T-helper 22 cell (primary cell): ENCODE measurements at places on chromosomes 13 and 19.

DNA sequence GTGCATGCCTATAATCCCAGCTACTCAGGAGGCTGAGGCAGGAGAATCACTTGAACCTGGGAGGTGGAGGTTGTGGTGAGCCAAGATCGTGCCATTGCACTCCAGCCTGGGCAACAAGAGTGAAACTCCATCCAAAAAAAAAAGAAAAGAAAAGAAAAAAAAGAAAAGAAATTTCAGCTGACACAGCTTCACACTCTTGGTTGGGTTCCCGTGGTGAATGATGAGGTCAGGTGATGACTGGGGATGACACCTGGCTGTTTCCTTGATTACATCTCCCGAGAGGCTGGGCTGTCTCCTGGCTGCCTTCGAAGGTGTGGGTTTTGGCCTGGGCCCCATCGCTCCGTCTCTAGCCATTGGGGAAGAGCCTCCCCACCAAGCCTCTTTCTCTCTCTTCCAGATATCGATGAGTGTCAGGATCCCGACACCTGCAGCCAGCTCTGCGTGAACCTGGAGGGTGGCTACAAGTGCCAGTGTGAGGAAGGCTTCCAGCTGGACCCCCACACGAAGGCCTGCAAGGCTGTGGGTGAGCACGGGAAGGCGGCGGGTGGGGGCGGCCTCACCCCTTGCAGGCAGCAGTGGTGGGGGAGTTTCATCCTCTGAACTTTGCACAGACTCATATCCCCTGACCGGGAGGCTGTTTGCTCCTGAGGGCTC lies 22.0 kb downstream of the LDLR start:
- no peak for DNase-seq

DNA sequence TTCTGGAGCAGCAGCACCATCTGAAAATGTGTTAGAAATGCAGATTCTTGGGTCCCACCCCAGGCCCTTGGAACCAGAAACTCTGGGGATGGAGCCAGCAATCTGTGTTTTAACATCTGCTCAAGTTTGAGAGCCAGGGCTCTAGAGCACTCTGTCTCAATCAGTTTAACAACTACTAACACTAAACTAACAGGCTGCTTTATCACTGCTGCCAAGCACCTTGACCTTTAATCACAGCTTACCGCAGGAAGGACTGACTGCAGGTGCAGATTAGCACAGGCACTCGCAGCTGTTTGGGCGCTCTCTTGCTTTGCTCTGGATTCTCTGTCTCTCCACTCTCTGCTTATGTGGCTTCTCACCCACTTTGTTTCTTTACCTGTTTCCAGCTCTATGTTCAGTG lies 163.5 kb downstream of the MTUS2 start:
- no peak for DNase-seq

GRCh38 chr19:4095488-4095844 lies 28.5 kb downstream of the MAP2K2 start:
- no peak for DNase-seq

DNA sequence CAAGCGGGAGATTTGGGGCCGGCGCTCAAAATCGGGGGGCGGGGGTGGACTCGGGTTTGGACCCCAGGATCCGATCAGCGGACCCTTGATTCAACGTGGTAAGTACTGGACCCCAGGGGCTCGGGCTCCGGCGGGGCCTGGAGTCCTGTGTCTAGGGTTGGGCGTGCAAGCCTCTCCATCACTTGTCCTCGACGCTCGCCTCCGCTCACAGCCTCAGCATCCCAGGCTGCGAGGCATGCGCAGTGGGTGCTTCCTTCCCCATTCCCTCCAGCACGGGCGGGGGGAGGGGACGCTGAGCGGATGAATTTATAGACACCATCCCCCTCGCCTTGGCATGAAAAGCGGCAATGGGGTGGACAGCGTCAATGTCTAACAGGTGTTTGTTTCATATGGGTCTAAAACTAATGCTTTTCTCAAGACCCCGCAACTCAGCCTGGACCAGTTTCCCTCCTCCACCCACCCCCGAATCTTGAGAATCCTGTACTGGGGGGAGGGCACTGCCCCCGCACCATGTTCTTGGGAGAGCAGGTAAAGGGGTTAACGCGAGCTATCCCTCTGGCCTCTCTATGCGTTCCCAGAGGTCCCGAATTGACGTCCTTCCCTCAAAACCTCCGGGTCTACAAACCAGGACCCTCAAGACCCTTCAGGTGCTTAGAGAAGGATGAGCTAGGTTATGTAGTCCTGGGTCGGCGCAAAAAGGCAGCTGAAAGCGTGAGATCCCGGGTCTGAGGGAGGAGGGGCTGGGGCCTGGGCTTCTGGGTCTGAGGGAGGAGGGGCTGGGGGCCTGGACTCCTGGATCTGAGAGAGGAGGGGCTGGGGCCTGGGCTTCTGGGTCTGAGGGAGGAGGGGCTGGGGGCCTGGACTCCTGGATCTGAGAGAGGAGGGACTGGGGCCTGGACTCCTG lies 579 bp downstream of the CPT1C start:
- no peak for DNase-seq

GRCh38 chr13:28117689-28118377 lies 17.5 kb upstream of the FLT3 start:
- DNase-seq: no peak

- DNase-seq: peak; percentile 65
These were observed at the start of gene ZNF776 for GRCh38 chr19:57746580-57747471. ZNF776 (plus strand) TSS chr19:57746815; CDS start chr19:57747059, 244 bp downstream.

GRCh38 chr13:37241786-37242185 lies 136.3 kb upstream of the CSNK1A1L start:
- DNase-seq: no peak

DNA sequence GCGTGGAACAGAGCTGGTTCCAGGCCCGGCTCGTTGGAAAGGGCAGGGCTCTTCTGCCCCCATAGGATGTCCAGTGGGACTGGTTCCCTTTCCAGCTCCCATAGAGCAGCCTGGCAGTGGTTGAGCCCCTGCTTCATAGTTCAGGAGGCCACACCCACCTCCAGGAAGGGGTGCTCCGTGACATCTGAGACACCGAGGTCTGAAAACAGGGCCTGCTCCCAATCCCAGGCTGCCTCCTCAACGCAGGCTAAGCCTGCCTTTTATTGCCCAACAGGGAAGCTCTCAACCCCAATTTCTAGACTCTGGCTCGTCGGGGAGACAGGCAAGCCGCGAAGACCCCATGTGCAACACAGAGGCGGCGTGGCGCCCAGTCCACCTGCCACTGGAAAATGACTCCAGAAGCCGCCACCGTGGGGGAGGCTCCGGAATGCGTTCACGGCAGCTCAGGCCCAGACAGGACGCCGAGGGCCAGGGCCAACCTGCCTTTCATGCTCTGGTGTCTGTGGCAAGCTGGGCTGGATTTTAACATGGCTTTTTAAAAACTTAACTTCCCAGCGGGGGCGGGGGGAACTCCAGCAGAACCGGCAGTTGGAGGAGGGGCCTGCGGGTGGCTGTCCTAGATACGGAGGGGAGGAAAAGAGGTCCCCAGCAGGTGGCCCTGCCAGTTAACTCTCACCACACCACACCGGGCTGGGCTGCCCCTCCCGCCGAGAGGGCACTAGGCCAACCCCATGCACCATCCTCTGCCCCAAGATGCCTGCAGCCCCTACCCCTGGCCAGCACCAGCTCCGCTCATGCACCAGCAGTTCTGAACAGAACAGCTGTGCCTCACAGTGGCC lies 17.9 kb upstream of the TINCR start:
- DNase-seq: no peak

GRCh38 chr13:22082437-22083100 lies 411.7 kb downstream of the FGF9 start:
- DNase-seq: no peak

- no peak for DNase-seq
These were observed 26.8 kb upstream of the ADGRE5 start for GRCh38 chr19:14354445-14354844.

DNA sequence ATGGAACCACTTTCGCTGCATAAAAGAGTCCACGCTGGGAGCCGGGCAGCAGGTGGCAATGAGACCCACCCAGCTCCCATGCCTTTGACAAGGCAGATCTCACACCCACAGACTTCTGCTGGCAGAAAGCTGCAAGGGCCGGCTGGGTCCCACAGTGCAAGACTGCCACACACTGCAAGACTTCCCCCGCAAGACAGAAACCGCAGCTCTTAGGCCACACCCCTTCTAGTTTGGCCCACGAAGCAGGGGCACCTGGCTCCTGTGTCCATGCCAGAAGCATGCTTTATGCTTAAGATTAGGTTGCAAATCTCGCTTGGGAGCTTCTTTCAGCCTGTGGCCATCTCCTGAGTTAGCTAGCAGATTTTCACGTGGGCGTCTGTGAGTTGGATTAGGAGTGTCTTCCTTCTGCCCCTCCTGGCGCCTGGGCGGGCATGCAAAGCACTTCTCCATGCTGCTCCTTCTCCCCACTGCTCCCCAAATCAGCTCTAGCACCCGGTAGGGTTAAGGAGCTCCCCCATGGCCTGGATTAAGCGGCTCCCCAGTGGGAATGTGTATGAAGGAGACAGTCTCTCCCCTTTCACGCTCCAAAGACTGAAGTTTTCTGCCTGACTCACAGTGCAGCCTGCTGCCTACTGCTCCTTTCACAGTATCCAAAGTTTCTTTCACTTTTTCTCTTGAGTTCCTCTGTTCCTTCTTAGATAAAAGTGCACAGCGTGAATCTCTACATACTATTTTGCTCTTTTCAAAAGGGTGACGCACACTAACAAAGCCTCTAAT lies 17.7 kb downstream of the GPC6 start:
- DNase-seq: no peak

- no peak for DNase-seq
These were observed 5.4 kb downstream of the DIAPH3 start for GRCh38 chr13:60158321-60158801.

- DNase-seq: no peak
These were observed 110.0 kb upstream of the PRR20A start for GRCh38 chr13:57030671-57031070.

DNA sequence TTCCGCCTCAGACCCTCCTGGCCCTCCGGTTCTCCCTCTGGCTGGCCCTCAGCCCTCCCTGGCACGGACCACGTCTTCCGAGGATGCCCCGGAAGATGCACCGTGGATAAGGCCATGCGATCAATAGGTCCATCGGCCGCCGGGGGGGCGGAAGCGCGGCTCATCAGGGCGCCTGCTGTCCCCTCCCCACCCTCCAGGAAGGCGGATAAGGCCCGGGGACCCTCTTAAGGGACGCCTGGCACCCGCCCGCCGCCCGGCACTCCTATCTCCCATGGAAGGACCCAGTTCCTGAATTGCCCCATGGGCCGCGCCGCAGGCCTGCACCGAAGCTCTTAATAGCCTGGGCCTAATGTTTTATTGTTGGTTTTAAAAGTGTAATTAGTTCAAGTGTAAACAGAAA lies 46.2 kb upstream of the TCF3 start:
- no peak for DNase-seq

GRCh38 chr13:44920013-44920412 lies 69.3 kb downstream of the NUFIP1 start:
- no peak for DNase-seq

GRCh38 chr13:40667622-40667978 lies 1.2 kb upstream of the FOXO1 start:
- no peak for DNase-seq

DNA sequence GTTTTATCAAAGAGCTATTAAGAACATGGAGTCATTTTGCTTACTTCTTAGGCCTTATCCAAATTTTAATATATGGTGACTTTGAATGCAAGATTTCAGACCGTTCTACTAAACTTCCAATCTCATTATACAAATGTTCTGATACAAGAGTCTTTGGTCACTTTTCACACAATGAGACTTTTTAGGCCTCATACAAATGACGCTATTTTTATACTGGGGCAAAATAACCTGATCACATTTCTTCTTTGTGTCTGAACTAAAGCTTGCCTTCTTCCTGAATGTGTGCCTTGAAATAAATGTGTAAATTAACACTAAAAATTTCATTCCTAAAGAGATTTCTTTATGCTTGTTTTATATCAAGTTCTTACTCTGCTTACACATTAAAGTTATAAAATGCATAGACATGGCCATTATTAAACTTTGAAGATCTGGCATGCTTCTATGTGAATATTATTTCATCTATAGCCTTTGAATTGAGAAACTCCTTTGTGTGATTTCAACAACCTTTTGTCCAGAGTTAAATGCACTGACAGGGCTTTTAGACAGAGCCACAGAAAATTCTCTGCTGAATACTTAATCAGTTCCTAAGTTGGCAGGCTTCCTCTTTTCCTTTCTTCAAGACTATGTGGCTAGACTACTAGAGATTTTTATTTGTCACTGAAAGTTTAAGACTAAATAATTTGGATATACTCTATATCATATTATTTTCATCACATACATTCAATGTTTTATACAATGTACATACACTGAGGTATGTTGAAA lies 86.1 kb downstream of the EDNRB start:
- DNase-seq: no peak

DNA sequence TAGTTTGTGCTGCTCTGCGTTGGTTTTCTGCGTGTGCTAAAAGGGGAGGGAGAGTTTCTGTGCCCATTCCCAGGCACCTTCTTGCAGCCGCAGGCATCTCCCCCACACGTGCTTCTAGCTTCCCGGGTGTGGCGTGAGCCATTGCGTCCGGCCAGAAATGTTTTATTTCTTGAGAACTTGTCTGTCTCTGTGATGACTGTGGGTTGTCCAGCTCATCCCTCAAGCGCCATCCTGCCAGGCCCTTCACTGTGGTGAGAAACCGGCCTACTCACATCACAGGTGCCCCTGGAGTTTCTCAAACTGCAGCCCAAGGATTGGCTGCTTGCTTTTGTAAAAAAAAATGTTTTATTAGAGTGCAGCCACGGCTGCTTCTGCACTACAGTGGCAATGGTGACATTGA lies 24.2 kb downstream of the EPN1 start:
- no peak for DNase-seq

- DNase-seq: no peak
These were observed 8.8 kb downstream of the FZR1 start for GRCh38 chr19:3514930-3515329.

GRCh38 chr13:100611678-100612492 lies 23.3 kb upstream of the GGACT start:
- no peak for DNase-seq

DNA sequence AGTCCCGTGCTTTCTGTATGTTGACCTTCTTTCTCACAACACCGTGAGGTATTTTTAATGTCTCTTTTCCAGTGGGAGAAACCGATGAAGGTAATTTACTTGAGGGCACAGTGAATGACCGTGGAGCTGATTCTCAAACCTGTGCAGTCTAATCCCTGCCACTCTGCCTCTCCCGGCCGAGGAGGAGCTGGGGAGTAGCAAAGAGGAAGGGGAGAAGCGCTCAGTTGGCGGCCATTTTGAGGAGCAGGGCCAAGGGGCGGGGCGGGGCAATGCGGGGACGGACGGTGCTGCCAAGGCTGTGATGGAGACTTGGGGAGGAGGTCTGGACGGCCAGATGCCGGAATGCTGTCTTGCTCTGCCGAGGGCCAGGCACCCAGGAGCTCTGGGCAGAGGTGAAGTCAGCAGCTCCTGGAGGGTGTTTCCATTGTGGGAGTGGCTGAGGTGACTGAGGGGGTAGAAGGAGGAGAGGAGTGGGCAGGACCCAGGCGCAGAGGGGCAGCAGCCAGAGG lies 12.4 kb upstream of the RANBP3 start:
- DNase-seq: no peak

DNA sequence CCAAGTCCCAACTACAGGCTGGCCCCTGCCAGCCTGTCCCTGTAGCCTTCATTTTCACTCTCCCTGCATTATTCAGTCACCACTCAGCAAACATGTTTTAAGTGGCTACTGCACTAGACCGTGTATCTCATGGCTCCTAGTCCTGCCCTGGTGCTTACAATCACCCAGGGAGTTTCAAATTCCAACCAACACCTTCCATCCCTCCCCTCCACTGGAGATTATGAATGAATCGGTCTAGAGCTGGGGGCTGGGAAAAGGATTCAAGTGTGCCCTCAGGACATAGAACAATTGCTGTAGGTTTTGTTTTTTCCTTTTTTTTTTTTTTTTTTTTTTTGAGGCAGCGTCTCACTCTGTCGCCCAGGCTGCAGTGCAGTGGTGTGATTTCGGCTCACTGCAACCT lies 15.0 kb upstream of the TNFAIP8L1 start:
- DNase-seq: no peak

GRCh38 chr13:78759704-78760103 lies 100.7 kb upstream of the OBI1 start:
- DNase-seq: no peak
